NCI-H1417 (cell line): ENCODE measurements at places on chromosomes 3 and 15.

GRCh38 chr3:194714564-194714963, 28.9 kb downstream of the FAM43A start:
- no peak for DNase-seq

DNA sequence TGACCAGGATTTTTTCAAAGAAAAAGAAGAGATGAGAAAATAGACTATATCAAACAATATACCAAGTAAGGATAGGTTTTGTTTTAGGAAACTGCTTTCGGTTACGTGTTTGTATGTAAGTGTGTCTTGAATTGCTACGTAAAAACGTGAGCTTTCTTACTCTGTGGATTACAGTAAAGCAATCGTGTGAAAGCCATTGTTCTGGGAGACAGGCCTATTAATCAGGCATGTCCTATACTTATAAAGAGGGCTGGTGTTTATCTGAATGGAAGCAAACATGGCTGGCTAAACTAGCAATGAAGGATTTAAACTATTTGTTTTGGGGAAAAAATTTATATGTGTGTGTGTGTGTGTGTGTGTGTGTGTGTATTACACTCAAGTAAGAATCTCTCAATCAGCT, 2.6 kb downstream of the EHHADH start:
- DNase-seq = peak; percentile 9

DNA sequence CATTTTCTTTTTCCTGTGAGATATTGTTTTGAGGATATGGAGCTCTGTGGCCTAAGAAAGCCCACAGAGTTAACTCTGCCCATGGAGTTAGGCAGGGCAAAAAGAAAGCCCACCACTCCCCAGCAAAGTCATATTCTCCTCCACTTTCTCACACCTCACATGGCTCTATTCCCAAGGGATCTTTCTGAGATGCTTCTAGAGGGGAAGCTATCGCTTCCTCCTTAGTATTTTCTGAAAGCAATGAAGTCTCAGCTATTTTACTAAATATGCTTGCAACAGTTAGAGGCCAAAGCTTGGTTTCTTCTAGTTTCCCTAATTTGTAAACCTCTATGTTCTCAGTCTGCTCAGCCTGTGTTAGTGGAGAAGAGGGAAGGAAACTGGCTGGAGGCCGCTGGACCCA, 80.3 kb upstream of the EOMES start:
- no peak for DNase-seq

- no peak for DNase-seq
Observed at GRCh38 chr3:16114429-16114828, 60.1 kb upstream of the GALNT15 start.

GRCh38 chr3:126964261-126964660, 18.7 kb upstream of the PLXNA1 start:
- DNase-seq = no peak

DNA sequence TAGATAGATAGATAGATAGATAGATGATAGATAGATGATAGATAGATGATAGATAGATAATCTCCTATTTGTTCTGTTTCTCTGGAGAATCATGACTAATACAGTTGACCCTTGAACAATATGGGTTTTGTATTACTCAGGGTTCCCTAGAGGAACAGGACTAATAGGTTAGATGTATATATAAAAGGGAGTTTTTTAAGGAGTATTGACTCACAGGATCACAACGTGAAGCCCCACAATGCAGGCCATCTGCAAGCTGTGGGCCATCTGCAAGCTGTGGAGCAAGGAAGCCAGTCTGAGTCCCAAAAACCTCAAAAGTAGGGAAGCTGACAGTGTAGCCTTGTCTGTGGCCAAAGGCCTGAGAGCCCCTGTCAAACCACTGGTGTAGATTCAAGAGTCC, 67.6 kb downstream of the PYDC2 start:
- DNase-seq = no peak

- DNase-seq = peak; percentile 34
Observed at GRCh38 chr3:184562878-184563560, 1.4 kb downstream of the EPHB3 start.

DNA sequence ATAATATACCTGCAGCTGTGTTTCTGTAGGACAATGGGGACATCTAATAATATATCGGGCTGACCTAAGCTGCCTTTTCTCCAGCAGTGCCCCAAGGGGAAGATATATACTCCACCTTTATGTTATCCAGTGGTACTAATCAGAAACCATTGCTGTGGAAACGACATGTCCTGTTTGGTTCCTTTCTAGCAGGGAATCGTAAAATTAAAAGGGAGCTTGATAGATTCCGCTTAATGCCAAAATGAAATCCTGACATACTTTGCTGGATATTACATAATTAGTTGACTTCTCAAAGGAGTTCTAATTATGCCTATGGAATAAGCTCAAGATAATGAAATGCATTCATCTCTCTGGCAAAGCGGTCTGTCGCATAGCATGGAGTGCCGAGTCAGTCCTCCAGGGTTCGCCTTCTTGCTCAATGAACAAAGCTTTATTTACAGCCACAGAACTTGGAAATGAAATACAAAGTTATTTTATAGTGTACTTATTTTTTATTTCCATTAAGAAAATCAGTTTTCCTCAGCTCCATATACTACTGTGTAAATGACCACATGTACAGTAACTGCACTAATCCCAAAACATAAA, 262.8 kb downstream of the LRTM1 start:
- DNase-seq = no peak

- DNase-seq = peak; percentile 45
Observed at GRCh38 chr3:54322354-54322753, 200.0 kb downstream of the CACNA2D3 start.

DNA sequence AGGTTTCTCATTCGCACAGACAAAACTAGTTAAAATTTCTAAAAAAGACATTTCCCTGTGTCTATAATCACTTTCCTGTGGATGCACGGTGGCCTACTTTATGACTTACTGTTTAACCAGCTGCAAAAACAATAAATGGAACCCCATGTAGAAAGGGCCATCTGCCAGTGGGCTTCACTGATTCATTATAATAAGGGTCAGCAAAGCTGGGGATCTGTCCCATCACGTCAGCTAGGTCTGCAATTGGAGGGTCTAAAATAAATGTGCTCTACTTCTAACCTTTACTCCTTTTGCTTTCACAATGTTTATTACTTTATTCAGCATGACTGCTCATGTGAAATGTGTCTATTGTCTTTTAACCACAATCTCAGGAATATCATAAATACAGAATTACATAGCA, 43.1 kb upstream of the NMD3 start:
- DNase-seq = peak; percentile 16

GRCh38 chr3:60551455-60552209, 699.6 kb downstream of the FHIT start:
- no peak for DNase-seq

DNA sequence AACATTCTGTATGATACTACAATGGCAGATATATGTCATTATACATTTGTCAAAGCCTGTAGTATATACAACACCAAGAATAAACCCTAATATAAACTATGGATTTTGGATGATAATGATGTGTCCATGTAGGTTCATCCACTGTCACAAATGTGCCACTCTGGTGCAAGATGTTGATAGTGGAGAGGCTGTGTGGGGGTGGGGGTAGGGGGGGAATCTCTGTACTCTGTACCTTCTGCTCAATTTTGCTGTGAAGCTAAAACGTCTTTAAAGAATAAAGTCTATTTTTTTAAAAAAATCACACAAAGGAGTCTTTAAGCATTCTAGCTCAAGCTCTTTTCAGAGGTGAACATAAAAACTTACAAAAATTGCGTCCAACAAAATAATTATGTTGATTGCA, 88.2 kb upstream of the ABI3BP start:
- DNase-seq = no peak

DNA sequence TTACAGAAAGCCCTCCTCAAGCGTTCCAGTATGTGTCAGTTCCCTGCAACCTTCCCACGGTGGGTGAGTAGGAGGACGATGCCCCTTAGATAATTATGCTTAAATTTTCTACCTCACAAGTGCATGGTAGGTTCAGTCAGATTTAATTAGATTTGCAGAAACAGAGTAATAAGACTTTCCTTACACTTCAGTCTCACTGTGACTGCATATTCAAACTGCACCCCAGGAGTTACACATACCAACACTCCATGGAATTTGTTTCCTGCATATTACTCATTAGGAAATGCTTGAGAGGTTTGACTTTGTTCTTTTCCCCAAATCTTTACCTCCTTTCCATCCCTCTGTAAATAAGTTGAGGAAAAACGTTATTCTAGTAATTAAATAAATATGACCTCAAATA, 108.8 kb downstream of the ARRDC4 start:
- no peak for DNase-seq

- DNase-seq = no peak
Observed at GRCh38 chr3:101631098-101631796, 45.7 kb downstream of the ZBTB11 start.

DNA sequence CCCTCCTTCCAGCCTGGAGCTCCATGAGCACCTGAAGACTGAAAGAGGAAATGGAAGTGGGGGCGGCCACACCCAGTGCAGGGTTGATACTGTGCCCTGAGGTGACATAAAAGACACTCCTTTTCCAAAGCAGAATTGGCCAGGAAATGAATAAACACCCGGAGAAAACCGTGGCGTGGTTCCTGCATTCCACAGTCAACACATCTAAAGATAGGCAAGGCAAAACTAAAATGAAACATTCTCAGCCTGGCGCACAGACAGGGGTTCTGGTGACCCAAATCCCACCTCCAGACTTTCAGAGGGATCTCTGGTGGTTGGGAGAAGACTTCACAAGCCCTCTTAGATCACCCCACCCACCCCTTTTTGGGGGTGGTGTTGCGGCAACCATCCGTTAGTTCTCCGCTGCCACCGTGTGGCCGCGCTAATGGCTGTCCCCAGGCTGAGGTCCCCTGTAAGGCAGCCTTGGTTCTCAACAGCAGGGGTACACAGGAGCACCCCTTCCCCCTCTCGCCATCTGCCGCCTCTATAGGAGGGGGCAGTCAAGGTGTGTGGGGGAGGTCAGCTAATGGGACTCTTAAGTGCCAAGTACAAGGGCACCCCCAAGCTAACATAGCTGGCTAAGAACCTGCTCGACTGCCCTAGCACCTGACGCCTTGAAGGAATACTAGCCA, 2.5 kb upstream of the MST1R start:
- DNase-seq = peak; percentile 21

DNA sequence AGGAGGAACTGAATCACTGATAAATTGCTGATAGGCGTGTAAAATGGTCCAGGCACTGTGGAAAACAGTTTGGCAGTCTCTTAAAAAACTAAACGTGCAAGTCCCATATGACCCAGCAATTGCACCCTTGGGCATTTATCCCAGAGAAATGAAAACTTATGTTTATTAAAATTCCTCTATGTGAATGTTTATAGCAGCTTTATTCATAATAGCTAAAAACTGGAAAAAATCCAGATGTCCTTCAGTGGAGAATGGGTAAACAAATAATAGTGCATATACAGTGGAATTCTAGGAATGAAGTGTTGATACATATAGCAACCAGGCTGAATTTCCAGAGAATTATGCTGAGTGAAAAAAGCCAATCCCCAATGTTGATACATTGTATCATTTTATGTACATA, 482.2 kb upstream of the PDZRN3 start:
- no peak for DNase-seq

DNA sequence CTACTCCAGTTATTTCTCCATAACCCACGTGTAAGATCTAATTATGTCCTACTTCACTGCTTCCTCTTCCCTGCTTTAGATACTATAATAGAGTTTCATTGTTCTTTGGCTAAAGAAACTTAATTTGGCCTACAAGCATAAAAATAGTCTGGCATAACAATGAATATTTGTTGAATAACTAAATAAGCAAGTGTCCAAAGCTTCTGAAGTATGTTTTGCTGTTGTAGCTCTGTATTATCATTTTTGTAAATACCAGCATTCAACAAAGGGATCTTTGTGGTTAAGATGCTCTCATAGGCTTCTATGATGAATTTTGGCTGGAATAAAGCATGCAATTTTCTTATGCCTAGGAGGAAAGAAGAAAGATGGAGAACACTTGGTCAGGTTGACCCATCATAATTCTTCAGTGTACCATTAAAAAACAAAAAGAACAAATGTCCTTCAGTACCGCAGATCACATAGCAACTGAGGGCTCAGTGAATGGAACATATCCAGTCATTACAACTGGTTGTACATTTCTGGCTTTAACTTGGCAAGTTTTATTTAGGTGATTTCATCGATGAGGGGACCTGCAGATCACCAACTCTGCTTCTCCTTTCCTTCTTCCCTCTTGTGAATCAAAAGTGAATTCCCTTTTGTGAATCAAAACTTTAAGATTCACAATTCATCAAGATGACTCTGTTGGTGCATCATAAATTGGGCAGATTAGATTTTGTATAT, 465.9 kb upstream of the TGFBR2 start:
- no peak for DNase-seq

DNA sequence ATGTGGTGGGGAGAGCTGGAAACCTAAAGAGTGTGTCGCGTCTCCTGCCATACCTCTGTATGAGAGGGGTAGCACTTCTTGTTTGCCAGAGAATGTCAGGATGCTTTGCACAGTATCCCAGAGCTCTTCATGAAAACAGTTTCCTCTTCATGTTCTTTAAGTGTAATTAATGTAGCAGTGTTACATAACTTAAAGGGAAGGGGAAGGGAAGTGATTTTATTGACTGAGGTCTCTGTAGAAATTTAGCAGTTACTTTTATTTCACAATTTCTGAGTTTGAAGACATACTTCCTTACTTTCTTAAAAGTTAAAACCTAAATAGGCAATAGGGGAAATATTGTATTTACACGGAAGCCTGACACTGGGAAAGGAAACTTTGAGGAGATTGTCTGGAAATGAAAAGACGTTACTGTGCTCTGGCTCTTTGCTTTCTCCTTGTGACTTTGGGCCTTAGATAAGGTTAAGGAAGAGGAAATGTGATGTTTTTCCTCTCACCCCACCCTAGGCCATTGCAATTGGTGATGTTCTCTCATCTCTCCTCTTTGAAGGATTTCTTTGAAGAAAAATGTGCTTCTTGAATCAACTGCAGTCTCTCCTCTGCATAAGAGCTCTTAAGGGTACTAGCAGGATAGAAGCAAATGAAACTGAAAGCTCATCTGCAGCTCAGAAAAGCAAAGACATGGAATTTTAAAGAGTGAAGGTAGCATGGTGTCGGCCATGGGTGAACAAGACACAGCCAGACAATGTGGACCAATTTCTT, 6.0 kb downstream of the NXPE3 start:
- DNase-seq = no peak

- DNase-seq = peak; percentile 36
Observed at GRCh38 chr3:15269091-15269989, 63.0 kb downstream of the SH3BP5 start.

DNA sequence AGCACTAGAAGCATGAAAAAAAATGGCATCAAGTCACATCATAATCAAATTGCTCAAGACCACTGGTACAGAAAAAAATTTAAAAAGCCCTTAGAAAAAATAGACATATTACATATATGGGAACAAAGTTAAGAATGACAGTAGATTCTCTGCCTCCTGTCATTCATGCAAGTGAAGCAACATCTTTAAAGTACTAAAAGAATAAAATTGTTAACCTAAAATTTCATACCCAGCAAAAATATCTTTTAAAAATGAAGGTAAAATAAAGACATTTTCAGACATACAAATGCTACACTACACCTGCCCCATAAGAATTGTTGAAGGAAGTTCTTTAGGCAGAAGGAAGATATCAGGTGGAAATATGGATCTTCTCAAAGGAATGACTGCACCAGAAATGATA, 55.9 kb downstream of the THSD4 start:
- DNase-seq = no peak

GRCh38 chr15:80932989-80933388, 56.6 kb downstream of the MESD start:
- no peak for DNase-seq
